ENCODE measurements at places on chromosomes 1 and 21.

- no peak for DNase-seq
These were observed 187.8 kb upstream of the JUN start for GRCh38 chr1:58971629-58972140.

DNA sequence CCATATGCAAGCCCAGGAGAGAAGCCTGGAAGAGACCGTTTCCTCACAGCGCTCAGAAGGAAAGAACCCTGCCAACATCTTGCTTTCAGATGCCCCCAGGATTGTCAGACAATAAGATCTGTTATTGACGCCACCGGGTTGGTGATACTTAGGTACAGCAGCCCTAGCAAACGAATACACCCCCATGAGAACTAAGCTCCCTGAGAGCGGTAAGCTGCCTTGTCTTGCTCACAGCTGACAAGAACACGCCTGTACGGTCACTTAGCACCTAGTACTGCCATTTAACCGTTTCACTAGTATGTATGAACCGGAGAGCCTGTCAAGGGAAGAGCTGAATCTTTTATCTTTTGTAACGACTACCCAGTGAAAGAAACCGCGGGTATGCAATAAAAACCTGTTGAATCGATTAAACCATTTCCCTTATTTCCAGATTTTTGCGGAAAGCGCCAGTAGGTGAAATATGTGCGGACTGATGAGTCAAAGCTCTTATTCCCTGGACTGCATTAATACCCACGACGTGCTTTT lies 619 bp upstream of the ZBTB8B start:
- no peak for DNase-seq

- no peak for DNase-seq
These were observed 44.1 kb downstream of the TTC3 start for GRCh38 chr21:37117204-37117603.

- peak; percentile 30 for DNase-seq
These were observed 35.7 kb upstream of the HLX start for GRCh38 chr1:220843481-220844011.

DNA sequence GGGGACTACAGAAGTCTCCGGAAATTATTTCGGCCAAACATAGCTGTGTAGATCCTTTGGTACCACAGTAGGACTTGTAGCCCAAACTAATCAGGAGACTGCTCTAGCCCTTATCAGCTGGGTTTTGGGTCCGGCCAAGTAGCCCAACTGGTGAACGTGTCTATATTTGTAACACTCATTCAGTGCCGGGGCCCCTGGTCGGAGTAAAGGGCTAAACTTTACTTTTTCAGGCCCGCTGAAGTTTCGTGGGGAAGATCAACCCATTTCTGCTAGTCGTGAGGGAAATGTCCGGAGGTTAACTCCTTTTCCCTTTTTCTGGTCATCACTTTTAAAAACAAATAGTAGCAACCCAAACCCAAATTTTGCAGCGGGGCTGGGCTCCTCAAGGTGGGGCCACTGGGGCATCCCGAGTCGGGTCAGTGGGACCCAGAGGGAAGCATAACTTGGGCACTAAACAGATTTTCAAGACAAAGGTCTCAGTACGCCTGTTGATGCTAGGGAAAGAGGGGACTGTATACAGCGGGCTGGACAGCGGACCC lies 1.7 kb downstream of the LHX9 start:
- no peak for DNase-seq

GRCh38 chr1:241747992-241748391 lies 95.9 kb downstream of the WDR64 start:
- DNase-seq, result no peak

GRCh38 chr1:166808952-166809351 lies 30.3 kb upstream of the POGK start:
- no peak for DNase-seq

DNA sequence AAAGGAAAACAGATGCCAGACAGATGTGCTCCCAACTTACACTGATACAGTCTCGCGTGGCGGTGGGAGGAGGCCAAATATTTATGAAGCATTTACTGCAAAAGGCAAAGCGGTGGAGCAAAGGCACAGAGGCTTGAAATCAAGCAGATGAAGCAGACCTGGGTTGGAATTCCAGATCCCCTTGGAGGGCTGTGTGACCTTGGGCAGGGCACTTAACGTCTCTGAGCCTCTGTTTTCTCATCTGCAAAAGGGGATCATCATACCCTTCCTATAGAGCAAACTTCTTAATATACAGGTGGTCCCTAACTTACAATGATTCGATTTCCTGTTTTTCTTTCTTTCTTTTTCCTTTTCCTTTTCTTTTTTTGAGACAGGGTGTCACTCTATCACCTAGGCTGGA lies 54.1 kb downstream of the IGSF21 start:
- no peak for DNase-seq

DNA sequence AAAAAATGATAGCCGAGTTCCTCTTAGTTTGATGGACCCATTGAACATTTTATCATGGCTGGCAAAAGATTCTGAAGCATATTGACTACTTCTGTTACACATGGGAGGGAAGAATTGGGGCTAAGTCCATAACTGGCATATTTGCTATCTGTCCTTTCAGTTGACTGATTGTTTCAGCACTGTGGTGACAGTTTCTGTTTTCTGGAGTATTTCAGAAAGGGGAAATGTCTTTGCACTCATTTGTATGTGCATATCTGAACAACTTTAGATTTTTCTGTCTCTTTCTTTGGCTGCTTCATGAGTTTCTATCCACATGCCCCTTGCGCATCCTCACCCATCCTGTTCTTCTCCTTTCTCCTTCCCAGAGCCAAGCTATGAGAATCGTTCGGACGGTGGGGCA lies 33.2 kb downstream of the SPATA46 start:
- DNase-seq, result no peak

GRCh38 chr1:17059391-17060305 lies 5.8 kb upstream of the SDHB start:
- DNase-seq, result peak; percentile 94

- no peak for DNase-seq
These were observed 28.8 kb downstream of the TOR1AIP1 start for GRCh38 chr1:179910934-179911333.

DNA sequence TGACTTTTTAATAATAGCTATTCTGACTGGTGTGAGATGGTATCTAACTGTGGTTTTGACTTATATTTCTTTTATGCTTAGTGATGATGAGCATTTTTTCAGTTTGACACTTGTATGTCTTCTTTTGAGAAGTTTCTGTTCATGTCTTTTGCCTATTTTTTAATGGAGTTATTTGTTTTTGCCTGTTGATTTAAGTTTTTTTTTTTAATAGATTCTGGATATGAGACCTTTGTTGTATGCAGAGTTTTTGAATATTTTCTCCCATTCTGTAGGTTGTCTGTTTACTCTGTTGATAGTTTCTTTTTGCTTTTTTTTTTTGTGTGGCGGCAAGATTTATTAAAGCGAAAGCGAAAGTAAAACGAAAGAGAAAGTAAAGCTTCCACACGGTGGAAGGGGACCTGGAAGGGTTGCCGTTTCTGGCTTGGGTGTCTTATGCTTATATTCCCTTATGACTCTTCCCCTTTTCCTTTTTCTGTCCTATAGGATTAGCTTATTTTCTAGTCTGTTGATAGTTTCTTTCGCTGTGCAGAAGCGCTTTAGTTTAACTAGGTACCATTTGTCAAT lies 67.6 kb downstream of the TBX19 start:
- DNase-seq, result peak; percentile 26

- no peak for DNase-seq
These were observed 62.7 kb downstream of the DMAP1 start for GRCh38 chr1:44275991-44276405.

- no peak for DNase-seq
These were observed 27.8 kb upstream of the CACYBP start for GRCh38 chr1:174971902-174972301.

DNA sequence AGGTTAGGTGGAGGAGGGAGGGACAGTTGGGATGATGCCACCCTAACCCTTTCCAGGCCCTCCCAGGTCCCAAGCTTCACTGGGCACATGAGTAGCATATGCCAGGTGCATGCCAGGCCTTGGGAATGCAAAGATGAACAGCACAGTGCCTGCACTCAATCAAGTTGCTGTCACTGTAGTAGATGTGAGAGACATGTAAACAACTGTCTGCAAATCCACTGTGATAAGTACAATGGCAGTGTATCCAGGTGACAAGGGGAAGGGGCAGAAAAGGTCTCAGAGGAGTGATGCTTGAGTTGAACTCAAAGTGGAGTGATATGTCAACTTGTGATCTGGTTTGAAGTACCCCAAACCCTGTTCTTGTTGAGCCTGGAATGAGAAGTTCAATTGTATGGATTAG lies 49.5 kb upstream of the LRRN2 start:
- no peak for DNase-seq

DNA sequence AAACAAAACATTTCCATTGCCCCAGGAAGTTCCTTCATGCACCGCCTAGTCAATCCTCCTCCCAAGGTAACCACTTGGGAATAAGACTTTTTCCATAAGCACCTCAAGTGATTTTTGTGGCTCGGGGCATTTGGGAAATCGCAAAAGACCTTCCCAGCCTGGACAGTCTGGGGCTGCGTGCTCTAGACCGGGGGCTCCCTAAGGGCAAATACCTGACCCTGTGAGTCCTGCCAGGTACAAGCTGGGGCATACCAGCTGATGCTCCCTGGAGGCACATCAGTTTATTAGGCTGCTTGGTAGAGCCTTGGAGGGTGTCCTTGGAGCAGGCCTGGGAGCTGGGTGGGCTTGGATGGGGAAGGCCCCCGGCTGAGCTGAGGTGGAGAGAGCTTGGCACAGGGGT lies 34.4 kb downstream of the ALPL start:
- DNase-seq, result no peak

DNA sequence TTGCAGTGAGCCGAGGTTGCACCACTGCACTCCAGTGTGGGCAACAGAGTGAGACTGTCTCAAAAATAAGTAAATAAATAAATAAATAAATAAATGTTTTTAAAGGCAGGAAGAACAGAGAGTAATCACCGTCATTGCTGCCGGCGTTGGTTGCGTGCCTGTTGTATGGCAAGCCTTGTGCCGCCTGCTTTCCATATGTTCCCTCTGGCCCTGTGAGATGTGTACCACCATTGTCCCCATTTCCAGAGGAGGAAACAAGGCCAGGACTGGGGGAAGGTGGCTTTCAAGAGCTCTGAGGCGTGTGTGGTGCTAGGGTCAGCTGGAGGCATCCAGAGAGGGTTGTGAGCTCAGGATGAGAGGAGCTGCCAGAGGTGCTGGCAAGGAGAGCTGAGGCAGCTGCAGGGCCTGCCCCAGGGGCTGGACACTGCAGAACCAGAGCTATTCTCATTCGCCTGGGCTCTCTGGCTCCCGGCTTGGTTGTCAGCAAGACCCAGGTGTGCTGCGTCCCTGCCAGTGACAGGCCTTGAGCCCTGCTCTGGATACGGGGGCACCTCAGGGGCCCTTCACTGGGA lies 5.2 kb upstream of the MARCKSL1 start:
- no peak for DNase-seq

DNA sequence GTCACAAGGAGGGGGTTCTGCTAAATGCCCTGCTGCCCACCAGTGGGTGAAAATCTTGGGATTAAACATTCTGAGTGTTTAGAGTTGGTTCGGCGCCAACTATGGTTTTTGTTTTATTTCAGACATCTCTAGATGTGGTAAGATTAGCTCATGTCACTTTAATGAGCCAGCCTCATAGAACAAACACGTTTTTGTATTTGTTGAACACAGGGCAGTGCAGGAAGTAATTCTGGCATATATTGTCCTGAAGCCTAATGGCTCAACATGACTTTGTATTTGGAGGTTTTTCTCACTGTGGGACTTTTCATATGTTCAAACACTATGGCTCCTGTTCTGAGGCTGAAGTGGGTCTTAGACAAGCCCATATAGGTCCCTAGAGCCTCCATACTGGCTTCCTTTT lies 107.8 kb downstream of the NGF start:
- no peak for DNase-seq

DNA sequence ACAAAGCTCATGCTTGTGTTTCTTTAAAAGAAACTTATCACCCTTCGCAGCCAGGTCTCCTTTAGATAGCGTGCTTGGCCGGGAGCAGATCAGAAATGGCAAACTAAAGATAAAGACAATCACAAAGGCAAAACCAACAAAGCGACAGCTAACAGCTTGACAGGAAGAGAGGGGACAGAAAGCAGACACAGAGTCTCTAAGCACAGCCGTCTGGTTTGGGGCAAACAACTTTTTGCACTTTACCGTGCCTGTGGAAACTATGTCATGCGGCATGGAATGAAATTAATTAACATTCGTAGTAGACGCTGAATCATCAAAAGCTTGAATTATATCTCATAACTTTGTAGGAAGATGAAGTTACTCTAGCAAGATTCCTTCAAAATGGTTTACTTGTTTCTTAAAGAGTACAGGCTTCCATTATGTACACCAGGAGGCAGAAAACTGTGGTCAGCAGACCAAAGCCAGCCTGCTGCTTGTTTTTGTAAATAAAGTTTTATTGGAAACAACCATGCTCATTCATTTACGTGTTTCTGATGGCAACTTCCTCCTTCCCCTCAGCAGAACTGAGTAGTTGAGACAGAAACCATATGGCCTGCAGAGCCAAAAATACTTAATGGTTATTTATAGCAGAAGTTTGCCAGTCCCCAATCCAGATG lies 183.2 kb downstream of the KIF26B start:
- no peak for DNase-seq

DNA sequence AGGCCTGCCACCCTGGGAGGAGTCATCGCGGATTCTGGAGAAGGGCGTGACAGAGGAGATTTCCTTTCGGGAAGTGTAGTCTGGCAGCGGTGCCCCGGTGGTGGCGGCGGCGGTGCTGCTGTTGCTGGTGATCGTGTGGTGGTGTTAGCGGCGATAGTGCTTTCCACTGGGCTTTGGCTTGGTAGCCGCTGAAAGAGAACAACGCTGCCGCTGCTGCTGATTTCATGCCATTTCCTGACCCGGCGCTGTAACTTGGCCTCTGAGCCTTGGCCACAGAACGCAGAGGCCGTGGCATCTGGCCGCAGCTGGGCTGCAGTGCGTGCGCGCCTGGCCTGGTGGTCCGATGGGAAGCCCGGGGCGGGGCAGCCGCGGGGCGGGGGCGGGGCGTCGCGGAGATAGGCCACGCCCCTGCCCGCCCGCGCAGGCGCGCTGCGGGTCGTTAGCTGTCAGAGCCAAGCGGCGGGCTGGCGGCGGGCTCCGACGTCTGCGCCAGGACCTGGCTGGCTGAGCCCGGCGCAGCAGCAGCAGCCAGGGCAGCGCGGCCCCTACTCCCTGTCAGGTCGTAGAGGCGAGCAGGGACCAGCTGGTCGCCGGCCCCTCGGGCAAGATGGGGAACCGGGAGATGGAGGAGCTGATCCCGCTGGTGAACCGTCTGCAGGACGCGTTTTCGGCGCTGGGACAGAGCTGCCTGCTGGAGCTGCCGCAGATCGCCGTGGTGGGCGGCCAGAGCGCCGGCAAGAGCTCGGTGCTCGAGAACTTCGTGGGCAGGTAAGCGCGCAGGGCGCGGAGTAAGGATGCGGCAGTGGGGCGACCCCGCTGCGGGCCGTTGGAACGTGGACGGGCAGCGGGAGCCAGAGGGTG lies at the start of gene DNM3:
Gene DNM3, plus strand, starts transcription at position 449 of the 861 bp plus-strand sequence. Its CDS starts 159 bp downstream, at position 608.
- DNase-seq, result peak; percentile 87

DNA sequence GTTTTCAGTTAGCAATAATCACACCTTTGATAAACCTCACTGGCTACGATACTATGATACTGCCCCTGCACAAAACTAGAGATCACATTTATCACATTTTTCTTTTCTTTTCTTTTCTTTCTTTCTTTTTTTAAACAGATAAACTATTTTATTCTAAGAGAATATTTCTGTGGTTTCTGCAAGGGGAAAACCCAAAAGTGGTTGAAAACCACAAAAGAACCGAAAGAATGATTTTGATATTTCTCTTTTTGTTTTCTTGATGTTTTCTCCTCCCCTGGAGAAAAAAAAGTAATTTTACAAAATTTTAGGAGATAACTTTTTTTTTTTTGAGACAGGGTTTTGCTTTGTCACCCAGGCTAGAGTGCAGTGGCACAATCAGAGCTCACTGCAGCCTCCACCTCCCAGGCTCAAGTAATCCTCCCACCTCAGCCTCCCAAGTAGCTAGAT lies 18.4 kb upstream of the FRRS1 start:
- DNase-seq, result no peak
